ENCODE measurements at places on chromosomes 13 and 19.

DNA sequence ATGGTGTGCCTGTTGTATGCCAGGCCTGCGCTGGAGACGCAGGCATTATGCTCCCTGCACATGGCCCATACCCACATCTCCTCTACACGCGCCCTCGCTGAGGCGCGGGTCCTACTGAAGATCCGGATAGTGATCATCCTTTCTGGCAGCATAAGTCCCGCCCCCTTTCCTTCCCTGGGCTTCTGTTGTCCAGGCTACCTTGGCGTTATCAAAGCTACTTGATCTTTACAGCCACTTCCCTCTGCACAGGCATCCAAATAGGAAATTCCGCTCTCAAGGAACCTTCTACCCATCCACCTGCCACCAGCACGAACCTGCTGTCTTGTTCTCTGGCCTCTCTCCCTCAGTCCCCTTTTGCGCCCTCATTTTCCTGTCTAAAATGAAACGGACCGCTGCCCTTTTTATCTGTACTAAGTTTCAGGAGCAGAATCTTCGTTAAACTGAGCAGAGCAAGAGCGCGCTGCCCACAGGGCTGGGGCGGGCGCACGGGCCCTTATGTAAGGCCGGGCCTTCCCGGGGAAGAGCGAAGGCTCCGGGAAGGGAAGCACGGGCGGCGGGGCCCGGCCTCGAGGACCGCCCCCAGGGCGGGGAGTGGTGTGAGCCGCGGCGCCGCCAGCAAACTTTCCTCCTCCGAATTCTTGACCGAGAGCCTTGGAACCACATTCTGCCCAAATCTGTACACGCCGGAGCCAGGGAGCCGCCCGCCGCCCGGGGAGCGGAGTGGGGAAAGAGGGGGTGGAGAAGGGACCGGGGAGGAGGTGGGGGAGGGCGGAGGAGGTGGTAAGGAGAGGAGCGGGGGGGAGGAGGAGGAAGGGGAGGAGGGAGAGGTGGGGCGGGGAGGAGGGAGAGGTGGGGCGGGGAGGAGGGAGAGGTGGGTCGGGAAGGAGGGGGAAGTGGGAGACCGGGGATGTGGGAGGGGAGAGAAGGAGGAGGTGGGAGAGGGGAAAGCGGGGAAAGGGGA lies 920 bp upstream of the UBE2L5 start:
- peak; percentile 11 for DNase-seq

DNA sequence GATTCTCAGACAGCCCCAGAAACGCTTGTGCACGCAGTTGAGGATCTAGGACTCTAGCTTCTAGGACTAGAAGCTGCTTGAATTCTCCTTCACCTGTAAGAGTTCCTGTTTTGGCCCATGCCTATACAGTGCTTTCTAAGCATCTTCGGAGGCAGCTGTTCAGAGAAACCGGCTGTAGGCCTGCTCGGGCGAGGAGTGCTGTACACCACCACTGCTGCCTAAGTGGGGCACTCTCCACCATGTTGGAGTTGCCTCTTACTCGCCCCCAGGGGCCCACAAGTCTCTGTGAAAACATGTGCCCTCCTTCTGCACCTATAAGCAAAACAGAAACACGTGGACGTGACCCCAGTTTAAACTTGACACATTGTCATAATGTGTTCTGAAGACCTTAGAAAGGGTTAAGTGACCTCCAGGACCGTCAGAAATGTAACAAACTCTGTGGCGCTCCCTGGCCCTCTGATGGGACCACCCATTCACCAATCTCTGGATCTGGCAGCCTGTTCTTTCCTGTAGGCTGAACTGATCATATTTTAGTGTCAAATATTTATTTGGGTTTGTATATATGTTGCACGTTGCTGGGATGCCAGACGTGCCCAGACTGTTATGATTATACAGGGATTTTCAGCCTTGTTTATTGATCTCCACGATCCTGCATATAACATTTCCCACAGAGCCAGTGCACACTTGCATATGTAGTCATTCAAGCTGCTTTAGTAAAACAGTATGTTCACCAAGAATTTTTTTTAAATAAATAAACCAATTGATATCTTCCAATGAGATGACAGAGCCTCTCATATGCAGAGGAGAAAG lies 60.8 kb downstream of the C13orf42 start:
- no peak for DNase-seq

- DNase-seq = no peak
Observed at GRCh38 chr13:110010404-110011138, 224.2 kb upstream of the IRS2 start.

DNA sequence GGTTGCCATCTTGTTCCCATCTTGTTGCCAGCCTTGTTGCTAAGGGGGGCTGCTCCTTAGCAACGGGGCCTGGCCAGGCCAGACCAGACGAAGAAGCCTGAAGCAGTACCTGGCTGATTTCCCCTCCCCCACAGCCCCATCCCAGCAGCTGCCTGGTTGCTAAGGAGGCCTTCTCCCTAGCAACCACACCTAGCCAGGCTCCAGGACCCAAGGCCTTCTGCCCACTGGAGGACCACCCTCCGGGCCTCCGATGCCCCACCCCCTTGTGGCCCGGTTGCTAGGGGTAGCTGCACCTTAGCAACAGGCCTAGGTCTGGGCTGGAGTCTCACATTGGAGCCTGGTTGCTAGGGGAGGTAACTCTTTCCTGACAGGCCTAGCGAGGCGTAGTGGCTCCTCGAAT lies 3.9 kb downstream of the PRRG2 start:
- DNase-seq = no peak

DNA sequence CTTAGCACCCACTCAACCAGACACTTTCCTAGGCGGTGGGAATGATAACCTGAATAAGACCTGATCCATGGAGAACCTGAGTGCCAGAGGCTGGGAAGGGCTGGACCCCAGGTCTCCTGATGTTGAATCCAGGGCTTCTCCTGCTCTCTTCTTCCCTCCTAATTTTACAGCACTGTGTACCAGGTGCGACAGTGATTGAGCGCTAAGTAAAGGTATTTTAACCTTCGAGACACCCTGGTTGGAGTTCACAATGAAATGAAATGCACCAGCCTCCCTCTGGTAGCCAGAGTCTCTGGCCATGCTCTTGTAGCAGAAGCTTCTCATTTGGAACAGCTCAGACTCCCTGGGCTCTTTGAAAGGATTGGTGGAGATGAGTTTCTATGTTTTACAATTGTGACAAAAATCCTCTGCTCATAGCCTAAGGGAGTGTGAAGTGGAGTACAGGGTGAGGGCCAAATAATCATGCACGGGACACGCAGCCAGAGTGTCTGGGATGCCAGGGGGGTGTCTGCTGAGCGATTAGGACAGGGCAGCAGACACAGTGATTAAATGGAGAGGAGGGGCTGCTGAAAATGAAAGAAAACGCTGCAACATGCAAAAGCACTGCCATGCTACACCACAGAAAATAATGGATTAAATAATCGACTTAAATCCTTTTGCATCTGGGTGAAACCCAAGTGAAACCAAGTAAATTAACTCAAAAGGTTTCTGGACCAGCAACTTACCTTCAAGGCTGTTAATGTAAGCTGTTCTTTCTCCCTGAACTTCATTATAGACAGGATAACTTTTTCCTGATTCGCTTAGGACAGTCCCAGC lies 83.8 kb downstream of the FAM216B start:
- DNase-seq = no peak

Data from activated T-helper 9 cell treated with anti-CD3 and anti-CD28 coated beads, Interleukin-2, amount 50 U/mL, for 16 hours (primary cell).